HT1080 (cell line): ENCODE measurements at places on chromosomes 7 and 10.
A peak's percentile ranks its signal among the peaks of the same experiment; 100 is the strongest.

- no peak for DNase-seq
Observed at GRCh38 chr7:30177965-30178364, 43.2 kb downstream of the MTURN start.

- DNase-seq, result no peak
Observed at GRCh38 chr7:157964016-157964415, 623.6 kb downstream of the PTPRN2 start.

- DNase-seq, result peak; percentile 57
Observed at GRCh38 chr10:110074758-110075671, 67.2 kb downstream of the ADD3 start.

DNA sequence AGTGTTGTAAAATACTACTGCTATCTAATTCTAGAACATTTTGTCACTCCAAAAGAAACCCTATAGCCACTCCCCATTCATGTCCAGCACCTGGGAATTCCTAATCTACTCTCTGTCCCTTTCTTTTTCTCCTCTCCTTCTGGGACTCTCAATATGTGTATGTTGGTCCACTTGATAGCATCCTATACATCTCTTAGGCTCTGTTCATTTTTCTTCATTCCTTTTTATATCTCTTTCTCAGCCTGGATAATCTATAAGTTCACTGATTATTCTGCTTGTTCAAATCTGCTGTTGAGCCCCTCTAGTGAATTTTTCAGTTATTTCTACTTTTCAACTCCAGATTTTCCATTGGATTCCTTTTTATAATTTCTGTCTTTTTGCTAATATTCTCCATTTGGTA lies 108.6 kb downstream of the CCDC3 start:
- no peak for DNase-seq

DNA sequence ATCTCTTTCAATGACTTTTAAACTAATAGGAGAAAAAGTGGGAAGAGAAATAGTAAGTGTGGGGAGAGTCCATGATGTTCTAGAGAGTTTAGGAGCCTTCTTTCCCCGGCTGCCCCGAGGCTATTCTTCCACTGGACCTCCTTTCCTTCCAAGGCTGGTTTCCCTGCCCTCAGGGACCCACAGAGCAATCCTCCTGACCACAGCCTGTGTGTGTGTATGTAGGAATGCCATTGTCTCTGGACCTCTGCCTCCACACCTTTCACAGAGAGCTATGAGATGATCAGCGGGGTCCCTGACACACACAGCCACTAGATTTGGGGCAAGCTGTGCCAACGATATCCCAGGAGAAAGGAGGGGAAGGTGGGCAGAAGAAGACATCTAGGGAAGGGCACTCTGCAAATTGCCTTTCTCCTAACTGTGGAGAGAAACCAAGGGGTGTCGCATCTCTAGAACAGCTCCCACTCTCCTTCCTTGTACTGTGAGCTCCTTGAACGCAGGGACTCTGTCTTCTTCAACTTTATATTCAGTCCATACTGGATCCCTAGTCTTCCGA lies 13.3 kb upstream of the CHCHD3 start:
- DNase-seq, result no peak

- no peak for DNase-seq
Observed at GRCh38 chr7:155108144-155108901, 38.2 kb downstream of the HTR5A start.

GRCh38 chr10:23198610-23198939 lies 6.5 kb downstream of the PTF1A start:
- no peak for DNase-seq

- DNase-seq, result peak; percentile 49
Observed at GRCh38 chr10:125064681-125065492, 95.5 kb downstream of the CTBP2 start.

GRCh38 chr10:29265210-29265768 lies 23.6 kb upstream of the LYZL1 start:
- no peak for DNase-seq

DNA sequence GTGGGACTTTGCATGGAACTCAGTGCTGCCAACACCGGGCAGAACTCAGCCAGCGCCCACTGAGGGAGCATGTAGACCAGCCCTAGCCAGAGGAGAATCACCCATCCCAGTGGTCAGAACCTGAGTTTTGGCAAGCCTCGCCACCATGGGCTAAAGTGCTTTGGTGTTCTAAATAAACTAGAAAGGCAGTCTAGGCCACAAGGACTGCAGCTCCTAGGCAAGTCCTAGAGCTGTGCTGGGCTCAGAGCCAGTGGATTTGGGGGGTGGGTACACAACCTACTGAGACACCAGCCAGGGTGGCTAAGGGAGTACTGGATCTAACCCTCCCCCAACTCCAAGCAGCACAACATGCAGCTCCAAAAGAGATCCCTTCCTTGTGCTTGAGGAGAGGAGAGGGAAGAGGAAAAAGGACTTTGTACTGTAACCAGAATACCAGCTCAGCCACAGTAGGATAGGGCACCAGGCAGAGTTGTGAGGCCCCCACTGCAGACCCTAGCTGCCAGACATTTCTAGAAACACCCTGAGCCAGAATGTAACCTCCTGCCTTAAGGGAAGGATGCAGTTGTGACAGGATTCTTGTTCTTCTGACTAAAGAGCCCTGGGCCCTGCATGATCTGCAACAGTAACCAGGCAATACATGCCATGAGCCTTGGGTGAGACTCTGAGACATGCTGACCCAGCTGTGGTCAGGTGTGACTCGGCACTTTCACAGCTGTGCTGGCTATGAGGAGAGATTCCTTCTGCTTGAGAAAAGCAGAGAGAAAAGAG lies 24.4 kb downstream of the GSDME start:
- DNase-seq, result peak; percentile 68

DNA sequence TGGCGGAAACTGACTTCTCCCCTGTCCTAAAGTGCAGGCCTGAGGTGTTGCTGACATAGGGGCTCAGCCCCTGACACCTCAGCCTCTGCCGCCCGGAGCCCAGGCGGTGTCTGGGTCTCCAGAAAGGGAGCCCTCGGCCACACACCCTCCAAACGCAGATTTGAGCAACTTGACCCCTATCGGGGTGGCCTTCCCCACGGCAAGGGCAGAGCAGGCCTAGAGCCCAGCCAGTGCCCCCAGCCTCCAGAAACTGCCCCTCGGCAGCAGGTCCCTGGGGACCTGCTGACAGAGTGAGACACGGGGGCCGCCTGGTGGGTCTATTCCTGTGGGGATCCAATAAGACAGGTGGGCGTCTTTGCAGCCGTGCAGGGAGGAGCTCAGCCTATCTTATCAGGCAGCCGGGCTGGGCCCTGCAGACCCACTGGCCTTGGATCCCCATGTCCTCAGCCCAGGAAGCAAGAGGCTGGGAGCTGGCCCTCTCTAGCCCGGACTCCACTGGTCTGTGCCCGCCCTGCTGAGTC lies 11.0 kb downstream of the TMEM184A start:
- DNase-seq, result no peak

- DNase-seq, result no peak
Observed at GRCh38 chr10:107800061-107800460, 635.6 kb upstream of the SORCS1 start.

DNA sequence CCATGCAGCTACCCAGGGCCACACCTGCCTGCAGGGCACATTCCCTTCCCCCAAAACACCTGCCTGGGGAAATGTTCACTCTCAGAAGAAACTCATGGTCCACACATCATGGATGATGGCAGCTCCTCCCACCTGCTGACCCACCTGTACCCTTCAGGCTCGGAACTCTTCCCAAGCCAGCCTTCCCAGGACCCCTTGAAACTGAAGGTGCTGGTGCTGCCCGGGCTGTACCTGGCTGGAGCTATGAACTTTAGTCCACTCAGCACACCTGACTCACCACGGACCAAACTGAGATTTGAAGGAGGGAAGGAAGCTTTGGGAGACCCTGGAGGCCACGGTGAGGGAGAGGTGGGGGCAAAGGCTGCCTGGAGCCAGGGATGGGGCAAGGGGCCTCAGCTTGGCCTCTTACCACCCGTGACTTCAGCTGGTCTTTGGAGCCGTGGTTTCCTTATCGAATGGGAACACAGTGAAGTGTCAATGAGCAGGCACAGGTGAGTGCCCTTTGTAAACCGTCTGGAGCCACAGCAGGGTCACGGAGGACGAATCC lies 30.1 kb upstream of the INPP5A start:
- no peak for DNase-seq

DNA sequence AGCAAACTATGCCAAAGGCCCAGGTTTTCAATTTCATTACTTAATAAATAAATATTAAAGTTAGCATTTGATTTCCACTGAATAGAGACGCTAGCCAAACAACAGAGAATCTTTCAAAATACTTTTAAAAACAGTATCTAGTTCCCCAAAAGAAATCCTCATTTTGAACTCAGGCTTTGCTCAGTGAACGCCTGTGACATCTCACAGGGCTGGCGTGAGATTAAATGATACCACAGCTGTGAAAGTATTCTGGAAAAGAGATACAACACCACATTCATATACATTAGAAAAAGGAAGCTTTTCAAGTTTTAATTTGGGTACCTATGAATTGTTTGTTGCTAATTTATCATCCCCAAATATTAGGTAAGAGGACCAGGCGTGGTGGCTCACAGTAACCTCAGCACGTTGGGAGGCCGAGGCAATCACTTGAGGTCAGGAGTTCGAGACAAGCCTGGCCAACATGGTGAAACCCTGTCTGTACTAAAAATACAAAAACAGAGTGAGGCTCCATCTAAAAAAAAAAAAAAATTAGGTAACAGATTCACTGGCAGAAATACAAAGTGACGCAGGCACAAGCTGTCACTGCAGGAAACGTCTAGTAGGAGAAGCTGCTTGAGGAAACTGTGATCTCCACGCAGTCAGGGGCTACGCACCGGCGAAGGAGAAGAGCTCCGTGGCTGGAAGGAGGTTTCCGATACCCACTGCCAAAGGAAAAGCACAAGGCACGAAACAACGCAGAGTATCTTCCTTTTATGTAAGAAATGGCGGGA lies 50.0 kb downstream of the AMZ1 start:
- DNase-seq, result no peak

DNA sequence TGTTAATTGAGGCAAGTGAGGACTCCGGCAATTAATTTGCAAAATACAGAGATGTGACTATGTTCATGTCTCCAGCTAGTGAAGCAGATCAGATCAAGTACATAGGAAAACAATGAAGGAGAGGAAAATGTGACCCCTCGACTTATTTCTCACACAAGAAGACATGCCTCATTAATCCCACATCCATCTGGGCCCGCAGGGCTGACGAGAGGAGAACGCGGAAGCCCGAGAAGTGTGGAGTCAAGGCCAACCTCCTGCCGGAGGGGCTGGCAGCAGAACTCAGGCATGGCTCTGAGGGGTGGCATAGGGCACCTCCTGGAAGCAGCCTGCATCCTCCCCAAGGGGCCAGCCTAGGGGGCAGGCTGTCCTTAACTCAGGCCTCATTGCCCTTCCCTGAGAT lies 54.4 kb downstream of the ZNF503 start:
- DNase-seq, result no peak

- no peak for DNase-seq
Observed at GRCh38 chr10:132712743-132713142, 73.2 kb downstream of the NKX6-2 start.

- DNase-seq, result no peak
Observed at GRCh38 chr7:2873146-2873545, 29.0 kb upstream of the GNA12 start.

DNA sequence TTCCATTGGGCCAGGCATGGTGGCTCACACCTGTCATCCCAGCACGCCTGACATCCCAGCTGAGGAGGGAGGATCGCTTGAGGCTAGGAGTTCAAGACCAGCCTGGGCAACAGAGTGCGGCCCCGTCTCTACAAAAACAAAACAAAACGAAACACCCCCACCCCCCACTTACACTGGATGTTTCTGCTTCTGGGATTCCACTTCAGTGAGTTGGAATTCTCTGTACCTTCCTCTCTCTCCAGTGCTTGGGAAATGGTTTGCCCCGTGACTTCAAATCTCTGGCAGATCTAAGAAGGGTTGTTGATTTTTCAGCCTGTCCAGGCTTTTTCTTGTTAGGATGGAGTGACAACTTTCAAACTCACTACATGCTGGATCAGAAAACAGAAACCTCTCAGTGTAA lies 106.9 kb downstream of the ANLN start:
- DNase-seq, result no peak

DNA sequence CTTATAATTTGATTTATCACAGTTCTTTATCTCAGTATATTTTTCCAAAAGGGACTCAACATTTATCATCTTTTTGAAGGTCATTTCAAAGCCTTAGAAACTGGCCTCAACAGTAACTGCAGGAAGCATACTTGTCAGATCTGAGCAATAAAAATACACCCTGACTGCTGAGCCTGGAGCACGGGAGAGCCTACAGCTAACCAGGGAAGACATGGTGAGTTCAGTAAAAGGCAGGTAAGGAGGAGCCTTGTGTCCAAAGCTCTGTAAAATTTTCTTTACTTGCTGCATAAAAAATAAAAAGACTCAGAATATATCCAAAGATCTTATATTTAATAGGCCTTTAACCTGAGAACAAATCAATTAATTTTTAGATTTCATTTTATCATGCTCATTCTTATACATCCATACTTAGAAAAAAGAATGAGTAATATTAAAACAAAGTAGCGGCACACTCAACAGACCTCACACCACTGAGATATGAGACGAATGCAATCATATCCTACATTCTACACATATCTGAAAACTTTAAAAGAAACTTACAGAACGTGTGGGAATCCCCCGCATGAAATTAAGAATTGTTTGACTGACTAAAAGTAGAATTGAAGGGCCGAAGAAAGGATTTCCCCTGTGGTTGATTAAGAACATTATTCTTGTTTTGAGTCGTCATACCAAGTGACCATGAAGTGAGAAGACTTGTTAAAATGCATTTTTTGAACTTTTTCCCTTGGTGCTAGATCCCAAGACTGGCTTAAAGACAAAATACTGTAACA lies 296.4 kb upstream of the MKLN1 start:
- no peak for DNase-seq

DNA sequence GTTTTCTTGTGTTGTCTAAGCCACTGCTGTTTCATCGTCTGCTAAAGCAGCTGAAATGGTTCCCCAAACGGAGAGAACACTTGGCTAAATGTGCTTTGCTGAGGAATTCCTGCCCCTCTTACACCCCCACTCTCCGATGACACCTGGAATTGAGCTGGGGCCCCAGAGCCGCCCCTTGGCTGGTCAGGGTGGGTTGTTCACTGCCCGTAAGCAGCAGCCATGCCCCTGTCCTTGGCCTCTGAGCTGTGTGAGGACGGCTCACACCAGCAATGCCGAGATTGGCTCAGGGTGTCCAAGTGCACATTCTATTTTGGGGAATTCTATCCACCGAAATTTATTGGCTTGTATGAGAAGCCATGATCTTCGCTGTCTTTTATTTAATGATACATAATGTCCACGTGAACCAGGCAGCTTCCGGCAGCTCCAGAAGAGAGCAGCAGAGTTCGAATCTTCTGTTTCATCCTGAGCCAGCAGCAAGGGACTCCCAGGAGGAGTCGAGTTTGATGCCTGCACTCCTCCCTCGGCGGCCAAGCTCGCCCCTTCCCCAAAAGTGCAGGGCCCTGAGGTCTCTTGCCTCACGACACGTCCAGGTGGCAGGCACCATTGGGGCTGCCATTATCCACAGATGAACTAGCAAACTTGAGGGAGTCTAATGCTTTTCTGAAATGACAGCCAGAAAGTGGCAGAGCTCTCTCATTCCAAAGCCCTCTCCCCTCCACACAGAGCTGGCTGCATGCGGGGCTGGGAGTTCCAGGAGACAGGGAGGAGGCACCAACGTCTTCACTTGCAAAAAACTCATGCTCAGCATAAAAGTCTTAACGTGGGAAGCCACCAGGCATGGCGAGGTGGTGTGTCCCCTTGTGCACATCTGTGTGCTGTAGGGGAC lies 114.0 kb downstream of the WDR37 start:
- DNase-seq, result no peak

GRCh38 chr7:82506702-82507101 lies 63.1 kb upstream of the CACNA2D1 start:
- no peak for DNase-seq
